ENCODE measurements at places on chromosomes 13 and 19.

DNA sequence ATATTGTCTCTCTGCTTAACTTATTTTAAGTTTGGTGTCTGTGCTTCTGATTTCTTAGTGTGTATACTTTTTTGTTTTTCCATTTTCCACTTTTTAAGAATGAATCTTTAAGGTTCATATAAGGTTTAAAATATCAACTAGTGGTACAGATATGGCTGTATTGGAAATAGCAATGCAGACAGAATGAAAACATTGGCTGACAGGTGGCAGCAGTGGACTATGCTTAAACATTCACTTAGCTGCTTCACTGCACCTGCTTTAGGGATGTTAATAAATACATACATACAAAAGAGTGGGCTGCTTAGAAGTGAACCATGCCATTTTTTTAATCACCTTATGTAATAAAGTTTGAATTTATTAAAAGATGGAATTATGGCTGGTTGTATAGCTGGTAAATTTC lies 27.3 kb downstream of the TM9SF2 start:
- DNase-seq, result no peak

GRCh38 chr19:18999016-18999758 lies 34.1 kb downstream of the SUGP2 start:
- DNase-seq, result no peak

DNA sequence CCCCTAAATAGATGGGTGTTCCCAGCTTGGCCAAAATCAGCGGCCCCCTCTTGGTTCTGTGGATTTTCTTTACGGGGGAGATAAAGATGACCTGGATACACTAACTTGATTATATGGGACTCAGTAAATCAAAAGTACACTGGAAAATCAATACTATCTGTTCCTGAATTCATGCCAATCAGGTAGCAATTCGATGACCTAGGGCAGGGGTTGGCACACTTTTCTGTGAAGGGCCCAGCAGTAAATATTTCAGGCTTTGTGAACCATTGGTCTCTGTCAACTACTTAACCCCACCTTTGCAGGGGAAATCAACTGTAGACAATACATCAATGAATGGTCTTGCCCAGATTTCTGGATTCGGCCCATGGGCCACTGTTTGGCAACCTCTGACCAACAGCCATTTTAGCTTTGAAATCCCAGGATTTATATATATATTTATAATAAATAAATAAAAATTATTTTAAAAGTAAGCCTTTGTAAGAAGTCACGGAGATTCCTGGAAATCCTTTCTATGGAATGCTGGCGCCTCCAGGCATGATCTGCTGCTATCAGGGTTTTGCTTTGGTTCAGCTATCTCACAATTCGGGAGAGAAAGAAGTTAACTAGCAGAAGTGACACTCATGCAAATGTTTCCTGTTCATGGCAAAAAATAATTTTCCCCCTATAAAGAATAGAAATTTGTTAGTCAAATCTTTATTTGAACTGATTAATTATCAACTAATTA lies 32.8 kb downstream of the SLC15A1 start:
- DNase-seq, result no peak

DNA sequence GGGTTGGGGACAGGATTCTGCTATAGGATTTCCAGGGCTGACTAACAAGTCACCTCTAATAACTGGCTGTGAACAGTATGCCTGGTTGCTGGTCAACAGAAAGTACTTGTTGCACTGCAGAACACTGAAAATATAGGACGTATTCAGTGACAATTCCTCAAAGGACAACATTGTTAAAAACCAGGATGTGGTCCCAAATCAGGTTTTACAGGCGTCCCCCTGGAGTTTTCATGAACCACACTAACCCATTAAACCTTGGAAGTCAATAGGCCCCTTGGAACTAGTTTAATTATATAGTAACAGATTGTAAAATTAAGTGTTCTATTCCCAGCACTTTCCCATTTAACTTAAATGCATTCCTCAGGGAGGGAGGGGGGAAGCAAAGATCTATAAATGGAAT lies 495.4 kb downstream of the TBC1D4 start:
- no peak for DNase-seq

DNA sequence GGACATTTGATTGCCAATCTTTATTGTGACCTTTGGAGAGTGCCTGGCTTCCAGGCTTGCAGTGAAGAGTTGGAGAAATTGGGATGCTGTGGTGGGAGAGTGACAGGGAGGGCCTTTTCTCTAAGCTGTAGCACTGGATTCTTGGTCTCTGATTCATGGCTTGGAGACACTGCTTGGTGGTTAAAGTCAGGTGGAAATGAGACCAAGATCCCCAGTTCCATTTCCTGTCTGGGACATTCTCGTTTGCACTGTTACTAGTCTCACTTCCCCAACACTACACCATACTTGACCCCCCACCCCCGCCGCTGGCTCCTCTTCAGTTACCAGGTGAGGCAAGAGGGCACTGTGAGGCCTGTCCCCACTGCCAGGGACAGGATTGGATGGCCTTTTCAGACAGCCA lies 2.9 kb downstream of the SUPT5H start:
- DNase-seq, result no peak

DNA sequence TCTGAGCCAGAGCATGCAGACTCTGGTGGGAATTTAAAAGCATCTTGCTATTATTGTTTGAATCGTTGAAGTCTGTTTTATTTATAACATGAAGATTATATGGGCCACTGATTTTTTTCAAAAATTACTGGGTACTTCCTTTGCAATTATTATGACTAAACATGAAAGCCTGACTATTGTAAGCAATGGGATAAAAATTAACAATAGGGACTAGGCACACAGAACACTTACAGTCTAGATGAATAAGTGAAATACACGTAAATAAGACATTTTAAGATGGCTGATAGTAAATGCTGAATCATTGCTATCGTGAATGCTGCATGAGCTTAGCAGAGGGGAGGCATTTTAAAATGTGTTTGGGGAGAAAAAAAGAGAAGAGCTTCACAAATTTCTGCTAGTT lies 81.0 kb upstream of the MAB21L1 start:
- no peak for DNase-seq

- DNase-seq, result no peak
Observed at GRCh38 chr13:110549795-110550160, 11.7 kb downstream of the RAB20 start.

DNA sequence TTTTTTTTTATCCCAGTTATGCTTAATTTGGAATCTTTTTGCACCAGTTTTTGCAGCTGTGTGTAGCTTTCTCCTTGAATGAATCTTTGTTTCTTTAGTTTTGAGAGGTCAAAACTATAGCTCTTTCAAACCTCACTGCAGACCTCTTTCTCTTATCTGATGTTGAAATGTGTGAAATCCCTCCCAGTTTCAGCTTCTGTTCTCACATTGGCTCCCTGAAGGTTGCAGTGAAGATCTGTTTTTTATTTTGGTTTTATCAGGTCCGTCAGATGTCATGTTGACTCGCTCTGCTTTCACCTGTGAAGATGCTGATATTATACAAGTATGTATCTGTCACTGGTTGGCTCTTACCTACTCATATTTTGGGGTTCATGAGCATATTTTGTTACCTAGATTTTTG lies 372.0 kb downstream of the RFC3 start:
- DNase-seq, result no peak

GRCh38 chr19:40191836-40192646 lies 815 bp downstream of the MAP3K10 start:
- DNase-seq, result no peak

DNA sequence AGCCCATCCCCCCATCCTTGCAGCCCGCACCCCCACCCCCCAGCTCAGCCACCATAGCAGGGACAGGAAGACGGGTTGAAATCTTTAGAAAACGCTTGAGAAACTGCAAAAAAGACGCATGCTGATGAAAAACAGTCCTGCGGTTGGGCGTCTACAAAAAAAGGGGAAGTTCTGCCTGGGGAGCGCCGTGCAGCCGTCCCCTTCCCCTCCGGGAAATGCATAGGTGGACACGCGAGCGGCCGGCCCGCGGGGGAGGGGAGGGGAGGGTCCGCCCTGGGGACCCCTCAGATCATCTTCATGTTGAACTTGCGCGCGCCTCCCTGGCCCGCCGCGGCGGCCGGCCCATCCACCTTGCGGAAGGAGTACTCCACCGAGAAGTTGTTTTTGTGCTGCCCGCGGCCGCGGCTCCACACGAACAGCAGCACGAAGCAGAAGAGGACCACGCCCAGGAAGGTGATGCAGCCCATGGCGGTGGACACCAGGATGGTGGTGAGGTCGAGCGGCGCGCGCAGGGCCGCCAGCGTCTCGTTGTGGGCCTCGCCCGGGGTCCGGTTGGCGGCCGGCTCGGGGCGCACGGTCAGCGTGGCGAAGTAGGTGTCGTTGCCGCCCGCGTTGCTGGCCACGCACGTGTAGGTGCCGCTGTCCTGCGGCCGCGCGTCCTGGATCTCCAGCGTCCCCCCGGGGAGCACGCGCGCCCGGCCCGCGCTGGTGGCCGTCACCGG lies 7.9 kb upstream of the PEAK3 start:
- DNase-seq, result no peak

DNA sequence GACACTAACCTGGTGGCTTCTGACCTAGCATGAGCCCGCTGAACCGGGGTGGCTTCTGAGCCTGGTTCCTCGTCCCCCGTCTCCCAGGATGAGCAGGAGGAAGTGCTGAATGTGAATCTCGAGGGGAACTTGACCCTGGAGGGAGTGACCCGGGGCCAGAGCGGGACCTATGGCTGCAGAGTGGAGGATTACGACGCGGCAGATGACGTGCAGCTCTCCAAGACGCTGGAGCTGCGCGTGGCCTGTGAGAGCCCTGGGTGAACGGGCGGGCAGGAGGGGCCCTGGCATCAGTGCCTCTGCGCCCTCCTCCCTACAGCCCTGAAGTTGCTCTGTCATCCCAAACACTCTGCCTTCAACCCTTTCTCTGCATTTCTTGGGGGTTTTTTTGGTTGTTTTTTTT lies 5.6 kb downstream of the BCAM start:
- no peak for DNase-seq

- no peak for DNase-seq
Observed at GRCh38 chr19:966485-967088, 17.6 kb upstream of the WDR18 start.

DNA sequence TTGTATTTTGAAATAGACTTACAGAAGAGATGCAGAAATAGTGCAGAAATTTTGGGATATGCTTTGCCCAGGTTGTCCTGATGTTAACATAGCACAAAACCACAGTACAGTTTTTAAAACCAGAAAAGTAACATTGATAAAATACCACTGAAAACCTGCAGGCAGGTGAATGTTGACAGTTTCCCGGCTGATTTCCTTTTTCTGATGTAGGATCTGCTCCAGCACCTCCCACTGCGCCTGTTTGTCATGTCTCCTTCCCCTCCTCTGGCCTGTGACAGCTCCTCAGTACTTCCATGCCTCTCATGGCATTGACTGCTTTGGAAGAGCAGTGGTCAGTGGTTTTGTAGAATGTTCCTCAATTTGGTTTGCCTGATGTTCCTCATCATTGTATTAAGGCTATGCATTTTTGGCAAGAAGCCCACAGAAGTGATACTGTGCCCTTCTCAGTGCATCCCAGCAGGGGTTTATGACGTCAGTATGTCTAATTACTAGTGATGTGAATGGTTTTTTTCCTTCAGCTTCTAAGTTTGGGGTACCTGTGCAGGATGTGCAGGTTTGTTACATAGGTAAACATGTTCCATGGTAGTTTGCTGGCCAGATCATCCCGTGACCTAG lies 31.0 kb downstream of the TDRD12 start:
- no peak for DNase-seq

DNA sequence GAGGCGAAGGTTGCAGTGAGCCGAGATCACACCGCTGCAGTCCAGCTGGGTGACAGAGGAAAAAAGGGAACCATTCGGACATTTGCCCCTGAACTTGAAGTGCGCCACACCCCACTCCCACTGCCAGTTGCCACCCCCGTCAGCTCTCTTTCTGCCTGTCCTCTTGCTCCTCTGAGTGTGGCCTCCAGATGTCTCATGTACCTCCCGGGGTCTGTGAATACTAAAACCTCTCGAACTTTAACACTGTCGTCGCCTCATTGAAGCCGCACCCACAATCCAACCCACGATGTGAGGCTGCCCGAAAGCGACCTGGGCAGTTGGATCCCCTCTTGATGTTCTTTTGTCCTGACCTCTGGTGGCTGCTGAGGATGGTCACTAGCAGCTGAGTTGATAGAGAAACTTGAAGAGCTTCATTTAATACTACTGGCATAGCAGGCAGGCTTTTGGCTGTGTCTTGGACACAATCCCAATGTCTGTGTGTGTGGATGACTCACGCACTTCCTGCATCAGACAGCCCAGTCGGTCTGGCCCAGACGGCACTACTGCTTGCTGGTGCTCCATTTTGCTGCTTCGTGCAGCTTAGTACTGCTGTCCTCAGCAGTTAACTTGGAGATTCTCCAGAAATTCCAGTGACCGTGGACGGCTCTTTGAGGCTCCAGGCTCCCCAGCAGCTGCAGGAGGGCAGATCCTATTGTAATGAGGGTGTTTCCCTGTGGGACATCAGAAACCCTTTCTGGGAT lies 4.2 kb downstream of the FPR3 start:
- DNase-seq, result no peak

DNA sequence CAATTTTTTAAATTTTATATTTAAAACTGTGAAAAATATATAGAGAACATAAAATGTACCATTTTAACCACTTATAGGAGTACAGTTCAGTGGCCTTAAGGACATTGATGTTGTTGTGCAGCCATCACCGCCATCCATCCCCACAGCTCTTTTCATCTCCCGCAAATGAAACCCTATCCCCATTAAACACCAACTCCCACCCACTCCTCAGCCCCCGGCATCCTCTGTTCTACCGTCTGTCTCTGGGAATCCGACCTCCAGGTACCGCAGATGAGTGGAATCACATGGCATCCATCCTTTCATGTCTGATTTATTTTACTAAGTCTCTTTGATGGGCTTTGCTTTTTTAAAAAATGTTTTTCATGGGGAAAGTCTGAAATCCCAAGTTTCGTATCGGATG lies 23.8 kb upstream of the SMIM17 start:
- no peak for DNase-seq

GRCh38 chr19:4267101-4267900 lies 11.8 kb upstream of the SHD start:
- peak; percentile 37 for DNase-seq

GRCh38 chr19:6126335-6126974 lies 9.0 kb upstream of the ACSBG2 start:
- no peak for DNase-seq

DNA sequence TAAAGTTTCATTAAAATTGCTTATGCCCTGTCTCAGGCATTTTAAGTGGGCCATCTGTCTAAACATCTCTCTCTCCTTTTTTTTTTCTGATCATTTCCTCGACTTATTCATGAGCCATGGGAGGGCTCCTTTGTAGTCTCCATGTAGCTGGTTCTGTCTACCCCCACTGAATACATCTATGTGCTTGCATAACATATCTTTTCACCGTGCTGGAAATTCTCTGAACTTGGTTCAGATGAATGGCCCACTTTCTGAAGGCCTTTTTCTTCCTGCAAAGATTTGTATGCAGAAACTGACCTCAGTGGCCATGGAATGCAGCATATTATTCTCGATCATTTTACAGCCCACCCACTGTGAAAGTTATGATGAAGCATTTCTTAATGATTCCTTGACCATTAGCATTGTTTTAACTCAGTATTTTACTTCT lies 225.3 kb downstream of the GGACT start:
- no peak for DNase-seq

GRCh38 chr19:13154241-13154778 lies 4.1 kb downstream of the IER2 start:
- no peak for DNase-seq

- no peak for DNase-seq
Observed at GRCh38 chr19:35311901-35312665, 16.9 kb upstream of the CD22 start.

All from stimulated activated CD4-positive, alpha-beta T cell treated with anti-CD3 and anti-CD28 coated beads, TNF-alpha, amount 100 ng/mL, for 48 hours (primary cell).